Chondrocyte (in vitro differentiated cells): ENCODE measurements at places on chromosomes 11 and 22. TPM values are rescaled to one million over a fixed set of nuclear protein-coding genes. Genes with fewer than 3 reads are reported as not detected.

SLC15A3 gene
- 0.54 to 1.6 TPM (median 0.62 TPM) in 3 replicates for total RNA-seq

BTBD18 gene
- total RNA-seq: not detected in 3 replicates

TCN1 gene
- total RNA-seq: not detected in 3 replicates

CFAP300 gene
- total RNA-seq: 2.5 to 3.6 TPM (median 3.0 TPM) in 3 replicates

TMEM86A gene
- 3.1 to 3.6 TPM (median 3.5 TPM) in 3 replicates for total RNA-seq

TMPRSS5 gene
- total RNA-seq: 0.33 to 0.92 TPM (median 0.37 TPM) in 3 replicates

ABCC8 gene
- total RNA-seq: not detected in 3 replicates

PRR33 gene
- total RNA-seq: not detected in 3 replicates

KCNK4 gene
- total RNA-seq: 0.22 to 0.39 TPM in 2 of 3 replicates, not detected in the other

SGSM1 gene
- total RNA-seq: 0.05 TPM in 1 of 3 replicates, not detected in the others

CRYBB3 gene
- not detected in 3 replicates for total RNA-seq

APOA5 gene
- not detected in 3 replicates for total RNA-seq

SLC22A25 gene
- not detected in 3 replicates for total RNA-seq

TPBGL gene
- total RNA-seq: 0.24 to 0.82 TPM (median 0.74 TPM) in 3 replicates

NCAM1 gene
- total RNA-seq: 3.4 to 6.0 TPM (median 3.9 TPM) in 3 replicates

MN1 gene
- 119 to 156 TPM (median 121 TPM) in 3 replicates for total RNA-seq

SCN4B gene
- 0.28 to 0.42 TPM in 2 of 3 replicates, not detected in the other for total RNA-seq

VPREB1 gene
- total RNA-seq: not detected in 3 replicates

MIEF1 gene
- total RNA-seq: 22.7 to 24.0 TPM (median 23.0 TPM) in 3 replicates

USP2 gene
- 2.1 to 4.1 TPM (median 3.6 TPM) in 3 replicates for total RNA-seq

FJX1 gene
- total RNA-seq: 15.2 to 22.8 TPM (median 15.9 TPM) in 3 replicates

IL17REL gene
- 0.17 to 0.23 TPM in 2 of 3 replicates, not detected in the other for total RNA-seq

OTUB1 gene
- total RNA-seq: 51.6 to 58.6 TPM (median 52.2 TPM) in 3 replicates

CHRNA10 gene
- 0.75 to 1.2 TPM (median 0.79 TPM) in 3 replicates for total RNA-seq

PATE2 gene
- not detected in 3 replicates for total RNA-seq

OR51A4 gene
- total RNA-seq: not detected in 3 replicates

ART5 gene
- total RNA-seq: 0.44 to 0.72 TPM (median 0.67 TPM) in 3 replicates

MAPK8IP2 gene
- total RNA-seq: 3.0 to 4.3 TPM (median 4.1 TPM) in 3 replicates

ARHGAP42 gene
- 15.0 to 16.1 TPM (median 15.1 TPM) in 3 replicates for total RNA-seq

HEPACAM gene
- total RNA-seq: not detected in 3 replicates

WT1 gene
- total RNA-seq: not detected in 3 replicates

SPDYC gene
- total RNA-seq: not detected in 3 replicates

ZNF215 gene
- total RNA-seq: 2.3 to 2.4 TPM (median 2.4 TPM) in 3 replicates
